Activated CD8-positive, alpha-beta memory T cell treated with anti-CD3 and anti-CD28 coated beads, Interleukin-2, amount 10 ng/mL, durations not matched to agents 7 days and 5 days (primary cell): ENCODE measurements at places on chromosomes 7 and 10. TPM values are rescaled to one million over a fixed set of nuclear protein-coding genes. Genes with fewer than 3 reads are reported as not detected.

FAM180A gene
- not detected for total RNA-seq

SGPL1 gene
- total RNA-seq = 29.3 TPM

TYW1B gene
- total RNA-seq = 4.2 TPM

AZGP1 gene
- total RNA-seq = not detected
